B cell (primary cell): ENCODE measurements at places on chromosomes 16 and 17. TPM values are rescaled to one million over a fixed set of nuclear protein-coding genes. Genes with fewer than 3 reads are reported as not detected.

G6PC1 gene
- not detected in 2 replicates for polyA plus RNA-seq

ATP1B2 gene
- polyA plus RNA-seq = 0.12 TPM in 1 of 2 replicates, not detected in the other

SOST gene
- not detected in 2 replicates for polyA plus RNA-seq

MRTFB gene
- 6.6 and 8.7 TPM in 2 replicates for polyA plus RNA-seq

SCNN1B gene
- 0.30 TPM in 1 of 2 replicates, not detected in the other for polyA plus RNA-seq

C16orf54 gene
- polyA plus RNA-seq = 21.0 and 44.0 TPM in 2 replicates

LDHD gene
- 0.19 TPM in 1 of 2 replicates, not detected in the other for polyA plus RNA-seq

WFIKKN1 gene
- polyA plus RNA-seq = 0.53 and 0.64 TPM in 2 replicates

DNA sequence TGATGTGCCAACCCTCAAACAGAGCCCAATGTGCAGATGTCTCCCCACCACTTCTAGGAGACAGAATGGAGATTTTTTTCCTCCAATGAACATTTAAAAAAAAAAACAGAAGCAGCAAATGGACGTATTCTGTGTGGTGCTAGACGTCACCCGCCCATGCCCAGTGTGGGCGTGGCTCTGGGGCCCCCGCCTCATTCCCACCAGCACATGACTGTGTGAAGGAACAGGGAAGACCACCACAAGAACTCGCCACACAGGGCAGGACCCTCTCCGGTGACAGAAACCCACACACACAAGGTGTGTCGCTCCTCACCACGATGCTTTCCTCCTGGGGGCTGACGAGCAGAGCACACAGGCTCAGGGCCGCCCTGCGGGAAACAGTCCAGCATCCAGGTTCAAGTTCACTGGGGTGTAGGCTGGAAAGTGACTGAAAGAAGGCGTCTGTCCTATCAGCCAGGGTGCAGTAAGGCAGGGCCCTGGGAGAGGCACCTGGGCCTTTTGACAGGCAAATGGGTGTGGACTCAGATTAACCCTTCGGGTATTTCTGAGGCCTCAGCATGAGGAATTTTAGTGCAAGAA lies 53.5 kb downstream of the KLHDC4 start:
- DNase-seq = no peak

- DNase-seq = no peak
Observed at GRCh38 chr17:2737693-2738092, 11.8 kb downstream of the CCDC92B start.

- no peak for DNase-seq
Observed at GRCh38 chr17:47982645-47983390, 11.9 kb downstream of the CDK5RAP3 start.

DNA sequence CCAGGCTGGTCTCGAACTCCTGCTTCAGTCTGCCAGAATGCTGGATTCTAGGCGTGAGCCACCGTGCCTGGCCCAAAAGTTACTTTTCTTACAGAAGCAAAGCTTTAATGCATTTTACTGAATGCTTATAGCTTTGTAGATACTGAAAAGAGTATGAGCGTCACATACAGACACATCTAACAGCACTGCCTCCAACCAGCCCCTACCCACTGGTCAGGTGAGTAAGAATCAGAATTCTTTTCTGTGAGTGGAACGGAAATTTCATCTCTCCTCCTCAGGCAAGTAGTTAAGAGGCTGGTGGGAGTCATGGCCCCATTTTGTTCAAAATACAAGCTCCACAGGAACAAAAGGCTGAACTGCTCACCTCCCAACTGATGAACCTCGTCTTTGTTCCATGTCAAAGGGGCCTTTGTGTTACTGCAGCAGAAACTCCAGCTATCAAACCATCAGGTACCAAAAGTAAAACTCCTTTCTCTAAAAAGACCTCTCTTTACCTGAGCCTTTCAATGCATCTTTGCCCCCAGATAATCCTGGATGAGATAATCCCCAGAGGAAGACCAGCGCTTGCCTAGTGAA lies 92.4 kb upstream of the RPH3AL start:
- DNase-seq = no peak

DNA sequence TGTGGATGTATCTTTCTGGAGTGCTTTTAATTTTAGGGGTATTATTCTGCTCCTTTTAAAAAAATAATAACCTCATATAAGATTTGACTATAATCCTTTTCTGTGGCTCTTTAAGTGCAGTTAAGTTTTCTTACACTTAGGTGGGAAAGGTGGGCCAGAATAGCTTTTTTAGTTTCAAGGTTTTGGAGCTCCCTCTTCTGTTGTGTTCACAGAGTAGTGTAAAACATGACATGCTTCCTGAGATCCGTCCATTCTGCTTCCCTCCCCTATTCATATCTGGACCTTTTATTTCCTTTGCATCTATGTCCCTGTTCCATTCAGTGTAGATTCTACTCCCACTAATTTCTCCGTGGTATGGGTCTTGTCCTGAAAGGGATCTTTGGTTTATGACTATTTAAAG lies 12.8 kb downstream of the LRRC36 start:
- DNase-seq = peak; percentile 16

- no peak for DNase-seq
Observed at GRCh38 chr17:57331423-57331822, 75.1 kb downstream of the MSI2 start.

- no peak for DNase-seq
Observed at GRCh38 chr17:69056179-69056823, 4.4 kb downstream of the ABCA9 start.

- DNase-seq = no peak
Observed at GRCh38 chr17:72946696-72947095, 145.8 kb downstream of the SLC39A11 start.

GRCh38 chr17:82216301-82217119 lies 3.9 kb upstream of the CCDC57 start:
- DNase-seq = peak; percentile 89

DNA sequence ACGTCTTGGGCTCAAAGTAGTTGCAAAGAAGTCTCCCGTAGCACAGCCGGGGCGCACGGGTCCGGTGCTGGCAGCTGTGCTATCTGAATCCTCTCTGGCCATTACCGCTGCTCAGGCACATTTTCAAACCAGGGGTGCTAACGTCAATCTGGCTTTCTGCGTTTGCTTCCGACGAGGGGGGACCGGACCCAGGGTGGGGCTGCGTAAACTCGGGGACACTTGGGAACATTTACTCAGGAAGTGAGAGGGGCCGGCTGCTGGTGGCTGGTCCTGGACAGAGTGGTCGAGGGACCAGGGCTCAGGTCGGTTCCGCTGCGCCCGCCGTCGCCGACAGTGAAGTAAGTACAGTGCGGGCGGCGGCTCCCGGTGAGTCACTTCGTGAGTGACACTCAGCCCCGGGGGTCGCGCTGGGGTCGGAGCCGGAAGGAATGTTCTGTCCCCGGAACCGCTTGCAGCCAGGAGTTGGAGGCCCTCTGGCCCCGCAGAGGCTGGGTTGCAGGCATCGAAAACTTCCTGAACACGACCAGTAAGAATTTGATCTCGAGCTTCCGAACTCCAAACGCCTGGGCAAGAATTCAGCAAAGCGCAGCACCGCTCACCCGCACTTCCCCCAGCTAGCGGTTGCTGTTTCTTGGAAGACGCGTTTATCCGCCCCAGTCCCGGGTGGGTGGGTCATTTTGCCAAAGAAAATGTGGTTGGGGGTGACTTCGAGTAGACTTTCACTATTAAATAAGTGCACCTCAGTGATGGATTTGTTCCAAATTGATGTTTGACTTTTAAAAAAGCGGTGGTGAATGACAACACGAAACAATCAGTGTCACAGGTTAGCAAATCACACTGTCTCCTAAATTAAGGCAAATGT lies 1.4 kb upstream of the HS3ST3B1 start:
- DNase-seq = peak; percentile 65

- DNase-seq = no peak
Observed at GRCh38 chr16:10069374-10069773, 112.9 kb downstream of the GRIN2A start.

GRCh38 chr16:27326738-27327585 lies 13.2 kb downstream of the IL4R start:
- no peak for DNase-seq

DNA sequence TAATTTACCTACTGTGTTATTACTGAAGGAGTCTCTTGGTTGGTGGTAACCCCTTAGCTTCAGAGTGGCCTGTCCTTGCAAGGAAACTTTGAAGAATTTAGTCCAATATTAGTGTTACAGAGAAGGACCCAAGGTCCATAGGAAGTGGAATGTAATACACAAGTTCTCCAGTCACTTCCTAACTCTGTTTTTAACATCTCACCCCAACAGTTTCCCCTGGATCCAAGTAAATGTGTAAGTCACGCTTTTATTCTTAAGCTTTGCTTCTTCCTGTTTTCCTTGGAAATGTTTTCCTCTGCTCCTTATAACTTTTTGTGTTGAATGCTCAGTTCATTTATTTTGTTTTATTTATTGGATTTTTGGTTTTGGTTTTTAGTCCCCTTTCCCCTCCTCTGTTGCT lies 25.9 kb upstream of the RPRML start:
- DNase-seq = no peak

GRCh38 chr17:14593956-14594355 lies 293.1 kb downstream of the HS3ST3B1 start:
- DNase-seq = no peak
